NCI-H2081 (cell line): ENCODE measurements at places on chromosomes 16 and 17.

GRCh38 chr16:56191156-56191815, at the start of gene GNAO1:
GNAO1 (plus strand) TSS chr16:56191489; CDS start chr16:56192236, 747 bp downstream.
- peak; percentile 67 for DNase-seq

DNA sequence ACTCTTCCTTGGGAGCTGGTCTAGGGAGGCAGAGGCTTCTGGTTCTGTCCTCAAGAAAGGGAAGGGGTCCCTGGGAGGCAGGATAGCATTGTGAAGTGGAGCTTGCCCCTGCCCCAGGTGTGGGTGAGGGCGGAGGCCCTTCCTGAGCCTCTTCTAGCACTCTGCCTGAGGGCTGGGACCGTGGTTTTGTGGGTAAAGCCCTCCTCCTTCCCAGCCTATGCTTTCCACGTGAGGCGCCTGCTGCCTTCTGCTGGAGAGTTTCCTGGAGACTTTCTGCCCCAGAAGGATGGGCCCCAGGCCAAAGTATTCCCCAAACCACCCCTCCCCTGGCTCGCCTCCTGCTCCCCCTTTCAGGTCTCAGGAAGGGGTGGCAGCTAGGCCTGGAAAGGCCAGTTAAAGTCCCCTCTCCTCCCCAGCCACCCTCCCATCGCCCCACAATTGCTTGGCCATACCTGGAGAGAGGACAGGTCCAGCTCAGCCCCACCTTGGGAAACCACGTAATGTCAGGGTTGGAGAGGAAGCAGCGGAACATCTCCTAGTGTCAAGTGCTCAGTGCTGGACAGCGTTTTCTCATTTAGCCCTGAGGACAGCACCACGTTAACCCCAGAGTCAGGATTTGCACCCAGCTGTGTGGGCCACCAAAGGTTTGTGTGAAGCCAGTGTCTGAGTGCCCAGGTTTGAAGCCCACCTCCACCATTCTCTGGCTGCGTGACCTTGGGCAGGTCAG, 5.6 kb downstream of the SBK1 start:
- no peak for DNase-seq

DNA sequence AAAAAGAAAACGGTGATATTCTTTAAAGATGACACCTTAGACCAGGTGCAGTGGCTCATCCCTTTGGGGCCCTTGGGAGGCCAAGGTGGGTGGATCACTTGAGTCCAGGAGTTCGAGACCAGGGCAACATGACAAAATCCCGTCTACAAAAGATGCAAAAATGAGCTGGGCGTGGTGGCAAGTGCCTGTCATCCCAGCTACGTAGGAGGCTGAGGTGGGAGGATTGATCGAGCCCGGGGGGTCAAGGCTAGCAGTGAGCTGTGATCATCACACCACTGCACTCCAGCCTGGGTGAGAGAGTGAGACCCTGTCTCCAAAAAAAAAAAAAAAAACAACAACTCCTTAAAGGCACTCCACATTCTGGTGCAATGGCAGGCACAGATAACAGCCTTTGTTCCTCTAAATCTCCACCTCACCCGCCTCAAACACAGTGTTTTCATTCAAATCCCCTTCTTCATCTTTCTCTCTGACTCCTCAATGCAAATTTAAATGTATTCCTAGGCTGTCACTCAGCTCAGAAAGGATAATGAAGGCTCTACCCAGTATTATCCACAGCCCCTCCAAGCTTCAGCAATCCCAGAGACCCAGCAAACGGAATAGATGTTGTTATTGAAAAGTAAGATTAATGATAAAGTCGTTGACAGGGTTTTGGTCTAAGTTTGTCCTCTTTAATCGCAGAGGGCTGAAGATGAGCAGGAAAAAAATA, 56.2 kb upstream of the CACNG5 start:
- no peak for DNase-seq

- DNase-seq, result no peak
Measured at GRCh38 chr16:64017796-64018195, 1104.1 kb downstream of the CDH11 start.

- DNase-seq, result peak; percentile 86
Measured at GRCh38 chr17:81428948-81429774, 33.9 kb downstream of the BAHCC1 start.

GRCh38 chr16:69918241-69918640, 32.9 kb upstream of the CLEC18A start:
- DNase-seq, result no peak

GRCh38 chr16:85583491-85584181, 29.5 kb upstream of the GSE1 start:
- peak; percentile 95 for DNase-seq

GRCh38 chr17:44919411-44919810, 4.1 kb upstream of the GFAP start:
- DNase-seq, result no peak

- no peak for DNase-seq
Measured at GRCh38 chr16:75862098-75862386, 135.8 kb upstream of the CPHXL start.
